ENCODE measurements at places on chromosomes 5 and 9.

DNA sequence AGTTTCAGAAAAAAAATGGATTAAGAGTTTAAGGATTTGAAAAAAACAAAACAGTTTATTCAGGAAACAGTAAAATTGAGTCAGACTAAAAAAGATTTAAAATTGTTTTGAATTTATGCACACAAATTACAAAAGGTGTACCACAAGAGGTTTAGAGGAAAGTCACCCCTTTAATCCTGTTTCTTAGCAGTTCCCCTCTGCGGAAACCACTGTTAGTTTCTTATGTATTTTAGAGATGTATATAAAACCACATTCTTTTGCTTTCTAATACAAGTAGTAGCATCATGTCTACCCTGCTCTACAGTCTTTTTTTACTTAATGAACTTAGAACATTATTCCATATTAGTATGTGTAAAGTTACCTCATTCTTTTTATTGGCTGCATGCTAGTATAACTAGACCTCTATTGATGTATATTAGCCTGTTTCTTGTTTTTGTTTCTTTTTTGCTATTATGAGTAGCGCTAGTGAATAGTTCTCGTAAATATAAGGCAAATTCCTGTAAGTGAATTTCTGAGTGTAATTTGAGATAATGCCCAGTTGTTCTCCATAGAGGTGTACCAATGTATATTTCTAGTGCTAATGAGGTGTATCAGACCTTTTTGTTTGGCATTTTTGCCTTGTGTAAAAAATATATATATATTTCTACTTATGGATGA, 20.0 kb downstream of the GPBP1 start:
- DNase-seq: no peak

DNA sequence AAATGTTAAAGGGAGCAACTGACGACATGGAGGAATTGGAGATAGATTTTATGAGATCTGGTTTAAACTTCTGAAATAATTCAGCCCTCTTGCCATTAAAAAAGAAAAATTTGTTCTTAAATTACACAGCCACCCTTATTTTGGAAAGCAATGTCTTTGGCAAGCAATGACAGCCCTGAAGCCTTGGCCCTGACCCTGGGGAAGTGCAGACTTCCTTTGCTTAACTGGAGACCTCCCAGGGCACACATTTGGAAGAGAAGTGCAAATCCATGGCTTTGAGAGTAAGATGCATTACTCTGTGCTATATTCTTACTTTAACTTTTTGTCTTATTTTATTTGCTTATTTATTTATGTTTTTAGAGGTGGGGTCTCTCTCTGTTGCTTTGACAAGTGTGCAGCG, 22.0 kb downstream of the RXFP3 start:
- DNase-seq: no peak

DNA sequence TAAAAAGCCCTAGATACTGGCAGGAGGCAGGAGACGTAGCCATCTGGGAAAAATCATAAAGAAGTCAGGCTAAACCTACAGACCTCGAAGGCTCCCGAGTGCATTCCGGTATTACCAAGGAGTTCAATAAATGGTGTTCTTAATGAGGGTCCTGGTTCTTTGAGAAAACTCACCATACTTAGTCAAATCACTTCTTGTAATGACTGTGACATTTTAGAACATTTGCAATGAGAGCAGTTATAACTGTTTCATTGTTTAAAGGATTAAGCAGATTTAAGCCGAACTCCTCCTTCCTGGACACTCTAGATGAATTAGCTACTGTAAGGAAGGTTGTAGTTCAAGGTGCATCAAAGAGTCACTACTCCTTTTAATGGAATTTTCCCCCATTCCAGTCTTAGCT, 67.8 kb downstream of the EFNA5 start:
- DNase-seq: no peak

GRCh38 chr5:83101514-83101913, 24.2 kb downstream of the XRCC4 start:
- DNase-seq: no peak

GRCh38 chr5:159805021-159805420, 111.3 kb upstream of the ADRA1B start:
- DNase-seq: no peak

DNA sequence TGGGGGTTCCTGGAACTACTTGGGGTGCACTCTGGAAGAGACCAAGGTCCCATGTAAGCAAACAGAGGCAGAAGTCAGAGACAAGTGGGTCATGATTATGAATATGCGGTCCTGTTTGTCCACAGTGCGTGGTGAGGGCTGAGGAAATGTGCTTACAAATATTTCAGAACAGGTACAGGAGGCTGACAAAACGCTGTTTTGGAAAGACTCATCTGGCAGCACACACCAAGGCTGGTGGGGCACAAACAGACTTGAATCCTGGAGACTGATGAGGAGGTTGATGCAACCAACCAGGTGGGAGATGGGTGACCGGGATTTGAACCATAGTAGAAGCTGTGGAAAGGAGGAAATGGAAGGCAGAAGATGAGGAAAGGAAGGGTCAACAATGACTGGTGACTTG, 83.8 kb downstream of the ADRB2 start:
- no peak for DNase-seq

- no peak for DNase-seq
Observed at GRCh38 chr5:3598769-3599211, 3.2 kb downstream of the IRX1 start.

GRCh38 chr9:71758785-71759184, 9.5 kb downstream of the CEMIP2 start:
- DNase-seq: no peak

- DNase-seq: no peak
Observed at GRCh38 chr9:4591123-4591500, 71.0 kb upstream of the PLPP6 start.

GRCh38 chr9:129174102-129174723, 3.8 kb downstream of the IER5L start:
- DNase-seq: peak; percentile 66

DNA sequence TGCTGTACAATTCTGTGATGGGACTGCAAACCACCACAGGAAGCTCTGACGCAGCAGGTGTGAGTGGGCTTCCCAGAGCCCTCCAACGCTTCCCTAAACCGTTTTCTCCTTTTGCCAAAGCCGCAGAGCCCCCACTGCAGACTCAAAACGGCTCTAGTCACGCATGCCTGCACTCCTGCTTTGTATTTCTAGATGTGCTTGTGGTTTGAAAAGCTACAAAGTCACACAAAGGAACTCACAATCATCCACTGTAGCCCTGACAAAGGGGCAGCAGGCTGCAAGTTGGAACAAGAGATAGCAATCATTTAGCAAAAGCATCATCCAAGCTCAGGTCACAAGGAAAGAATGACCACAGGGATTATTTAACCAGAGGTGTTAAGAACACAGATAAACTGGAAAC, 79.3 kb downstream of the PTPN3 start:
- peak; percentile 75 for DNase-seq

Data from NCI-H146 (cell line).